ENCODE measurements at places on chromosomes 6 and 20. TPM values are rescaled to one million over a fixed set of nuclear protein-coding genes. Genes with fewer than 3 reads are reported as not detected.

- DNase-seq = no peak
Observed at GRCh38 chr6:79034865-79035264, 43.2 kb downstream of the PHIP start.

Gene VGLL2
- not detected for polyA plus RNA-seq

Gene NHLRC1
- 2.2 TPM for polyA plus RNA-seq

Gene MRAP2
- 4.0 TPM for polyA plus RNA-seq

Gene FRMD1
- polyA plus RNA-seq = 20.3 TPM

Gene NNAT
- 63.6 TPM for polyA plus RNA-seq

GRCh38 chr6:135067911-135068310 is 13.3 kb upstream of the HBS1L start:
- no peak for DNase-seq

DNA sequence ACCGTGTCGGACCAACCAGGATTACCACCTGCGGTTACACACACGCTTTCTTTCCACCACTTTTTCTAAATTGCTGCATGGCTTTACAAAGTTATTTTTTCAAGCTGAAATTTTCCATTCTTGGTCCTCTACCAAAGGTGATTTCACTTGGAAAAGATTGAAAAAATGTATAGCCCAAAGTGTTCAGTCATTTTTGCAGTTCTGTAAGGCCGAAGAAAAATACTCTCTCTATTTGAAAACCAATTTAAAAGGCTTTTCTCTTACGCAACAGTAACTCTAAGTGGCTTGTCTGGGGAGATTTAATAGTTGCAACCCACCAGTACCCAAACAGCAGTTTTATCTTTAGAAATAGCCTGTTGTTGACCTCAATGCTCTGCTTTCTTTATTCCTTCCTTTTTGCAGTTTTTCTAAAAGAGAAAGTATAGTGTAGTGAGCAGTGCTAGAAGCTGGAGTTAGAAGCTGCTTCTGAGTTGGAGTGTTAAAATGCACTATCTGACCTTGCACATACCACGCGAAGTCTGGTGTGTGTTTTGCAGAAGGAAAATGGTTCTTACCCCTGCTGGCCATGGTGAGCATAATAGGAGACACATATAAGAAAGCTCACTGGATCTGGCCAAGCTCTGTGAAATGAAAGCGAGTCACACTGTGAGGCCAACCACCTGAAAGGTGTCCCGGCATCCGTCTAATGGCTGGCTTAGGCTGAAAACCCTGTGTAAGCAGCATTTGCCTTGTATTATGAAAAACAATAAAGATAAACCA is 271.6 kb upstream of the PRND start:
- no peak for DNase-seq

DNA sequence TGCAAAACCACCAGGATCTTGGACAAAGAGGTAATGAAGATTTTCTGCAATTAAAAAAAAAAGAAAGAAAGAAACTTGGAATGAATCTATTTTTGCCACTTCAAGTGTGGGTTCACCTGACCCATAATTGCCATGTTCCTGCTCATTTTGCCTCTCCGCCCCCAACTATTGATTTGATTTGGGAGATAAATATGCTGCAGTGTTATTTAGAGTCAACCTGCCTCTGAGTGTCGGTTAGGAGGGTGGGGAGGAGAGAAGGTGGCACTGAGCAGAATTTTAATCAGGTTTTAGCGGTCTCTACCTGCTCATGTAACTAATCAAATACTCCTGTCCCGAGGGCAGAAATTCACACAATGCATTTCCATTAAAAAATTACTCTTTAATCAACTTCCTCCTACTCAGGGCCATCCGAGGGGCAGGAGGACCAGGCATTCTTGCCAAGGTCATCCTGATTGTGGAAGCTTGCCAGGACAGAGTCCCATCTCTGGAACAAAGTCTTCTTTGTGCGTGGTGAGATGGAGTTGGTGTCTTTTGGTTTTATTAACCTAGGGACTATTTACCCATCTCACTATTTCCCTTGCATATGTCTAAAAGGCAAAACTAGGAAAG is 300.1 kb downstream of the CDH26 start:
- no peak for DNase-seq

- DNase-seq = no peak
Observed at GRCh38 chr6:81613606-81614005, 138.9 kb downstream of the TENT5A start.

DNA sequence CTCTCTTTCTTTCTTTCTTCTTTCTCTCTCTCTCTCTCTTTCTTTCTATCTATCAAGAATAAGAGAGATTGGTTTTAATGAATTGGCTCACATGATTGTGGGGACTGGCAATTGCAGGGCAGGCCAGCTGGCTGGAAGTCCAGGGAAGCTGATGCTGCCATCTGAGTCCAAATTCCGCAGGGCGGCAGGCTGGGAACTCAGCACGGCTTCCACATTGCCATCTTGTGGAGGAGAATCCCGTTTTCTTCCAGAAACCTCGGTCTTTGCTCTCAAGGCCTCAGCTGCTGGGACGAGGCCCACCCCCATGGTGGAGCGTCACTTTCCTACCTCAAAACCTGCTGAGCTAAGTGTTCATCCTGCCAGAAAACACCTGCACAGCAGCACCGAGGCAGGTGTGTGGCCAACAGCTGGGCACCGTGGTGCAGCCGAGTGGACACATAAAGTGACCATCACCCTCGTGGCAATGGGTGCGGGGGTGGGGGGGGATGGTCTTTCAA is 58.8 kb upstream of the SLCO4A1 start:
- DNase-seq = no peak

Gene NFYA
- 51.2 TPM for polyA plus RNA-seq

Gene GPX5
- not detected for polyA plus RNA-seq

DNA sequence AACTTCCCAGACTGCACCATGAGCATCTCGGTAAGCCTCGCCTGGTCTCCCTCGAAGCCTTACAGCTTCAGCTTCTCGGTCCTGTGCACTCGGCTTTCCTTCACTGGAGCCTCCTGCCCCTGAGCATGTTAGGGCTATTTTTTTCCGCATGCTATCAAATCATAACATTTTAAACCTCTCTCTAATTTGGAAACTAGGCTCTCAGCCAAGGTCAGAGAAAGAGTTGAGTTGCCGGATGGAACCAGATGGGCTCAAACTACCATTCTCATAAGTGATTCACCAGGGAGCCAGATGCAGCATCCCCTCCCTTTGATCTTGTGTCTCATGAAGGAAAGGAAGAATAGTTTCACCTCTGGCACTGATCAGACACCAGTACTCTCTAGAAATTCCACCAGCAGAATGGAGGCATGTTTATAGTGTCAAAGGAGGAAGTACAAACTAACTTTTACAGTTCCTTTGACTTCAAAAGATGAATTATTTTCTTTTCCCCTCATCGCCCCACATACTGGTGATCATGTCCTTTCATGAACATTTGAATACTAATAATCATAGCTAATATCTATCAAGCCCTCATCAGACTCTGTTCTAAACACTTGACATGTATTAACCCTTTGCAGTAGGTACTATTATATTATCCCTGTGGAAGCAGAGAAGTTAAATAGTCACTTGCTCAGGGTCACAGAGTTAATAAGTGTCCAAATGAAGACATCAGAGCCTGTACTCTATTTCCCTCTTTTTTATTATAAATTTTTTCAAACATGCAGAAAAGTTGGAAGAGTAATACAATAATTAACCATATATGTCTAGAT is 46.7 kb downstream of the MAP1LC3A start:
- DNase-seq = no peak

DNA sequence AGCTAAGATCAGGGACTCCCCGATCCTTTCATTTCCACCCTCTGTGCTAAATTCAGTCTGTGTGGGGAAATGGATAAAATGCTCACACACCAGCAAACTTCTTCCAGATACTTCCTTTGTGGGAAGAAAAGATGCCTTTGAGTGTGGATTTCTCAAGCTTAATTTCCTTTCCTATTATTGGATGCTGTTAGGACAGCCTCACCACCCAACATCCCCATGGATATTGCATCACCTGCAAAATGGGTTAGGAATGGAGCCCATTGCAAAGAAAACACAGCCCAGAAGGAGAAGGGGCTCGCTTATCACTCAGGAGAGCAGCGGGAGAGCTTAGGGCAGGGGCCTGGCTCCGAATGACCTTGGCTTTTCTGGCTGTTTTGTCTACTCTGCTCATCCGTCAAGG is 272.2 kb downstream of the CDC5L start:
- DNase-seq = no peak

DNA sequence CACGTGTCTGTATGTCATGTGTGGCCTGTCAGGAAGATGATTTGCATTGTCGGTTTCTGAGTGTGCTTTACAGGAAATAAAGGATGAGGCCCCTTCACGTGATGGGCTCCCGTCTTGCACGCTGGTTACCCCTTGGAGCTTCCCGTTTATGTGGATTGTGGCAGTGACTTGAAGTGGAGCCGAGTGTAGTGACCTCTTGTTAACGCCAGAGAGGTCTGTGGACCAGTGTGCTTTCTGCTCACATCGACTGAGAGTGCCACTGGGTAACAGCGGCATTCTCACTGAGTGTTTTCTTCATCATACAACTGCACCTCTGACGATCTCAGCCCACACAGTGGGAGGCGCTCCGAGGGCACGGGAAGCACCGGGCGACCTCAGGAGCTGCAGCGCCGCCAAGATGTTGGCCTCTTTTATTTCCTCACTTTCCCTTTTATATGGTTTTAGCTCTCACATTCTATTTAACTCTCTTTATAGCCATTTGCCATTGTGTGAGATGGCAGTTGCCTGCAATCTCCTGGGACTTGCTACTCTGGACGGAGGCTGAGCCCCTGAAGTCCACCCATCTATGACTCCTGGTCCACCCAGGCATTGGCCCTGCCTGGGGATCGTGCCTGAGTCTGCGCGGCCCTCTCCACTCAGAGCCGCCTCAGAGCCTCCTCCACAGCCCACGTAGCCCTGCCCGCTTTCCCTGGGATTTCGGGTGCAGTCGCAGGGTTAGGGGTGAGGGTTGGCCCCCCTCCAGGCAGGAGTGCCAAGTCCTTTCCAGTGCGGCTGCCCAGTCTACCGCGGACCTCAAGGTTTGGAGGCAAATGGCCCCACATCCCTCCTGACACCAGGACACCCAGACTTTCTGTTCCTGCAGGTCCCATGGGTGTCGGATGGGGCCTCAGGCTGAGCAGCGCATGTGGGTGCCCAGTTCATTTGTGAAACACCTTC is 238.9 kb downstream of the ERMARD start:
- DNase-seq = no peak

DNA sequence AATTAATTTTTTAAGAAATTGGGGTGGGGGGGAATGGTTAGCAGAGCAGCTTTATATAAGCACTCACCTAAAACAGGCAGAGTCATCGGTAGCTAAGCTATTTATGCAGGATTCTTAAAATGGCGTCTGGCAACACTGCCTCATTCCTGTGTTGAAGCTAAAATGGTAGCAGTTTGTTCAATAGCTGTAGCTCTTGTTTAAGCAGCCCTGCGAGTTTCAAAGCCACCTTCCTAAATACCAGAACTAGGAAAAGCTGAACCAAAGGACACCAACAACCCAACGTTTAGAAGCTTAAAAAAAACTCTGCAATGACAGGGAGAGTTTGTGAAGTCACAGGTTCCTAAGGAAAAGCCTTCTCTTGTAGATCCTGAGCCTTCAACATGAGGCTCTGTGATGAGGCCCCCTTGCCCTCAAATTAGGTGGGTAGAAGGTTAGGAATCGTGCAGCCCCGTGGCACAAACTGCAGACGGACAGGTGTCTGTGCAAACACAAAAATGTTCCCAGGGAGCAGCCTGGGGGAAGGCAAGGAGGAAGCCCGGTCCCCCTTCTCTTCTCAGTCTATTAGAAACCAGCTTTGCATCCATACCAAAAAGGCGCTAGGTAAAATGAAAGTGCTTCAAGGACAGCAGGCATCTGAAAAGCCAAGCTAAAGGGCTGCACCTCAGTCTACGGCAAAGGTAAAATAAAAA is 4.7 kb downstream of the ZMYND8 start:
- DNase-seq = peak; percentile 23
